ENCODE measurements at places on chromosomes 5 and 9. TPM values are rescaled to one million over a fixed set of nuclear protein-coding genes. Genes with fewer than 3 reads are reported as not detected.

DNA sequence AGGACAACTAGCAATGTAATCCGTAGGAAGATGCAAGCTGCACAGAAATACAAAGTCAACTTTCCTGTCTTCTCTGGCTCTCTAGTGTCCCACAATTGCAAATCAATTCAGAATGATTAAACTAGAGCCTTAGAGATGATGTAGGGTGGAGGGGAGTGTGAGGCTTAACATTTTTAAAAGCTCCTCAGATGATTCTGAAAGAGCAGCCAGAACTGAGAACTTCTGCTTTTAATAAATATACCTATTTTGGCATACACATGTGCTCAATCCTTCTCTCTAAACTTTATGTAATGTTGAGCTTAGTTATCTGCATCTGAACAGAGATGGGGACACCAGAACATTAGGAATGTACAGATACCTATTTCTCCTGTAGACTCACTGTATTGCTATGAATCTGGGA is 139.9 kb upstream of the APC start:
- no peak overlapping the region for H3K27ac ChIP-seq
- no peaks in the 10 kb centered on the region for H3K4me1 ChIP-seq
- H3K4me3 ChIP-seq: no peak overlapping the region
- H3K27me3 ChIP-seq: peaks cover 13% of the 10 kb centered on the region
- H3K36me3 ChIP-seq: no peaks in the 10 kb centered on the region

- no peaks in the 10 kb centered on the region for H3K36me3 ChIP-seq
- H3K27ac ChIP-seq: no peak overlapping the region
- peaks cover 2% of the 10 kb centered on the region for H3K4me1 ChIP-seq
- H3K4me3 ChIP-seq: no peak overlapping the region
- no peak for DNase-seq
- H3K27me3 ChIP-seq: peaks cover 26% of the 10 kb centered on the region
Observed at GRCh38 chr9:110575169-110575568, 4.4 kb downstream of the SVEP1 start.

- no peak for DNase-seq
- H3K27me3 ChIP-seq: peaks cover 8% of the 10 kb centered on the region
- H3K4me1 ChIP-seq: no peaks in the 10 kb centered on the region
- no peaks in the 10 kb centered on the region for H3K36me3 ChIP-seq
- H3K27ac ChIP-seq: no peak overlapping the region
- H3K4me3 ChIP-seq: no peak overlapping the region
Observed at GRCh38 chr9:76796296-76796695, 32.1 kb downstream of the PCA3 start.

GRCh38 chr9:4192450-4192849 is 107.4 kb downstream of the GLIS3 start:
- H3K27ac ChIP-seq: no peak overlapping the region
- no peaks in the 10 kb centered on the region for H3K4me1 ChIP-seq
- no peak overlapping the region for H3K4me3 ChIP-seq
- no peaks in the 10 kb centered on the region for H3K27me3 ChIP-seq
- no peak for DNase-seq

DNA sequence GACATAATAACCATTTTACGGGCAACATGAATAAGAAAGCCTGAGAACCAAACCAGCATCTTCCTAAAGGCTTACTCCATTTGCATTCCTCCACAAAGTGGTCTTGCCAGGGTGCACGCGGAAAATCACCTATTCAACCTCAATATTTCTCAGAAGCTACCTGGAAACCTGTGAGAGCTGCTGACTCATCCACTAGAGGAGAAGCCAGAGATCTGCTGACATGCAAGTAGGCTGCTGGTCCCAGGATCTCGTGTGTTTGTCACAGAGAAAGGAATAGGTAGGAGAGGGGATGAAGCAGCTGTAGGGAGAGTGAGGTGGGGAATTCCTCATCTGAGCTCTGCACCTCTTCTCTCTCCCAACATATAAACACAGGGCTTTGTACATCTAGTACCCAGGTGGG is 138.1 kb downstream of the ADAMTS12 start:
- H3K4me3 ChIP-seq: no peak overlapping the region
- no peak for DNase-seq
- H3K4me1 ChIP-seq: no peaks in the 10 kb centered on the region
- no peak overlapping the region for H3K27ac ChIP-seq

ADAMTSL1 gene
- not detected for total RNA-seq

All from activated CD8-positive, alpha-beta memory T cell treated with anti-CD3 and anti-CD28 coated beads, Interleukin-2, amount 10 ng/mL, durations not matched to agents 7 days and 5 days (primary cell).